NCI-H1930 (cell line): ENCODE measurements at places on chromosomes 11 and 22.
A peak's percentile ranks its signal among the peaks of the same experiment; 100 is the strongest.

- DNase-seq = no peak
Measured at GRCh38 chr11:7494086-7494745, 8.9 kb downstream of the OLFML1 start.

- DNase-seq = no peak
Measured at GRCh38 chr22:39894554-39895092, 1.1 kb upstream of the ENTHD1 start.

DNA sequence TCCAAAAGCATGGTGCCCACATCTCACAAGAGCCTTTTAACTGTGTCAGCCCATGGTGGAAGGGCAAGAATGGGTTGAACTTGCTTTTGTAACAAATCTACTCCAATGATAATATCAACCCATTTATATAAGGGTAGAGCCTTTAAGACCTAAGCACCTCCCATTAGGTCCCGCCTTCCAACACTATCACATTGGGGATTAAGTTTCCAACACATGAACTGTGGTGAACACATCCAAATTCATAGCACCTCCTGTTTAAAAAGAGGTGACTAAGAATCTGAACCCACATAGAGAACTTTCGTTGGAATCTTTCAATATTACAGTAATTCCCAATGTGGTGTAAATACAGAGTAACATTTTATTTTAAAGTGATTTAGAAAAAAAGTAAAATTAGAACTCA is 9.2 kb upstream of the CNTF start:
- no peak for DNase-seq

GRCh38 chr11:104688731-104689130 is 209.5 kb downstream of the CASP12 start:
- no peak for DNase-seq

DNA sequence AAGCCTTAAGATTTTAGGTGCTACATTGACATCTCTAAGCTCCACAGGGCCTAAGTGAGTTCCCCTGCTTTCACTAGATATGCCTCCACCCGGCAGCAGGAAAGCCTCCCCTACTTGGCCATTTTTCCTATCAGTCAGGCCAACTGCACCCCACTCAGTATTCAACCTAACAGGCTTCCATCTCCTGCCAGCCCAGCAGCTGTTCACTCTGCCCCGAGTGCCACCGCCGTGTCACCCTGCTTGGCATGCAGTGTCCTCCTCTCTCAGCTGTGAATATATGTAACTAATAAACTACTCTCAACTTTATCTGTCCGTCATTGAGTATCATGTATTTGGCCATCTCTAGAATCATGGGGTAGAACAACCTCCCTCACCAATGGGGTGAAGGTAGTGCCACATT is 9.0 kb upstream of the OR6M1 start:
- DNase-seq = no peak

DNA sequence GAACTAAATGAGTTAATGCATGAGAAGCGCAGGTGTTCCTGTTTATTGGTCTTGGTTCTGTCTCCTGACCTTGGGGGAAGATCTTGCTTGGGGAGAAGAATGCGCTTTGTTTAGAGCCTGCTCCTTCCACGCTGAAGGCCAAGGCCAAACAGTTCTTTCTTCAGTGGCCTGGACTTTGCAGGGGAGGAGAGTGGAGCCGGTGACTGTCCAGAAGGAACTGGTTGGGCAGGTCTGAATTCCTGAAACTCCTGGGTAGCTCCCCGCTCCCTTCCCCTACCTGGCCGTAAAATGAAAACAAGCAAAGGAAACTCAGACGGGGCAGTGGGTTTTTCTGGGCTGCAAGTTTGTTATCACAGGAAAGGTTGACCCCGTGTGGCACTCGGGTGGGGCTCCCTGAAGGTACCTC is 3.6 kb downstream of the ARHGAP8 start:
- DNase-seq = no peak

GRCh38 chr22:36977401-36977861 is 41.8 kb downstream of the TST start:
- peak; percentile 61 for DNase-seq

DNA sequence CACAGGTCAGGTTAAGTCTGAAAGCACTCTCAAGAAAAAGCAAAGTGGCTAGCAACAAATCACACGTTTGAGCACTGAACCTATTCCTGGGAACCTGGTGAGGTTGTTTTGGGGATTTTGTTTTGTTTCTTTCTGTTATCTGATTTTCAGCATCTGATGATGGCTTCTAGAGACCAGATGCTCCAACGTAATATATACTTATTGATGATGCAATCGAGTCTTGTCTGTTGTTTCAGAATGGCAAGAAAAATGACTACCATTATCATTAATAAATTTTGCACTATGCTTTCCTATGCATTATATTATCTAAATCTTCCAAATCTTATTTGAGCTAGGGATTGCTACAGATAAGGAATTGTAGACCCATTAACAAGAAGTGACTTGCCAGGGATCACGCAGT is 312.3 kb upstream of the FAT3 start:
- DNase-seq = no peak

- DNase-seq = no peak
Measured at GRCh38 chr11:3104961-3105790, 48.0 kb upstream of the CARS1 start.

GRCh38 chr11:117610045-117610444 is 187.0 kb downstream of the DSCAML1 start:
- DNase-seq = no peak

- no peak for DNase-seq
Measured at GRCh38 chr11:69588270-69588669, 52.7 kb upstream of the CCND1 start.

GRCh38 chr11:86678296-86678695 is 5.9 kb upstream of the ME3 start:
- DNase-seq = no peak

- DNase-seq = no peak
Measured at GRCh38 chr22:17597217-17597616, 31.3 kb downstream of the ATP6V1E1 start.

DNA sequence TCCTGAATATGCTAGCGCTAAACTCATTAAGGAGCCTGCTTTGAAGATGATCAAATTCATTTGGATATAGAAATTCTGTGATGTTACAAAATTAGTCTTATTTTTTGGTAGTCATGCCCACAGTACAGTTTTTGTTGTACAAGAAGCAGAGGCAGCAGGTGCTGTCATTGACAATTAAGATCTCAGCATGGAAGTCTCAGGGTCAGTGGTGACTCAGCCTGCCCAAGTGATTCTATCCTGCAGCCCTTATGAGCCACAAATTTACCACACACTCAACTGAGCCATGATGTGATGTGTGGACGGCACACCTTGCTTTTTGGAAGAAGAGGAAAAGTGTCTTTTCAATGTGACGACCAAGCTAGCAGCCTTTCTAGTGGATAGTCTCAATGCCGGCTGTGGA is 153.6 kb upstream of the SORL1-AS1 start:
- no peak for DNase-seq

DNA sequence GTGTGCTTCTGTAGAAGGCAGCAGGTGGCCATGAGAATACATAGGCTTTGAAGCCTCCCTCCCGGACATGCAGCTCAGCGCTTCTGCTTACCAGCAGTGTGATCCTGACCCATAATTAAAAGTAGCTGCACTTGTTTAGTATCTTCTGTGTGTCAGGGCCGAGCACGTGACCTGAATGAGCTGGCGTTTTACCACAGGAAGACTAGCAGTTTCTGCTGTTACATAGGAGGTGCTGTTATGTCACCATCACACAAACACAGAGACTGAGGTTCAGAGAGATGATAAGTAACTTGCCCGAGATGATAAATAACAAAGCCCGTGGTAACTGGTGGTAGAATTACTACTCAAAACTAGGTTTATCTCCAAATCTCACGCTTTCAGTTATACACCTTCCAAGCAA is 329.5 kb downstream of the OPCML start:
- no peak for DNase-seq

DNA sequence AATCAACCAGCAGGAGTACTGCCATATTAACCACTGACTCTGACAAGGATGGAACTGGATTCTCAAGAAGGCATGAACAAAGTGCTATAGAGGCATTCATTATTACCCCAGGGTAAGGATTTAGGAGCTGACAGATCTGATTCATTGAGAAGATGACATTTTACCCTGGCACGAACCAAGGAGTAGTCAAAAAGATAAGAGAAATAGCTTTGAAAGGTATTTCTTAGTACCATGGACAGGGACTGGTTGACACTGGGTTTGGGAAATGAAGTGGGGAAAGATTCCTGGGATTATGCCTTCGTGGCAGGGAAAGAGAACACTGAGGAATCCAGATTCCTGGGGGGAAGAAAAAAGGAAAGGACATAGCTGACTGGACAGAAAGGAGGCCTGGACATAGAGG is 5.1 kb upstream of the SAAL1 start:
- DNase-seq = no peak

- DNase-seq = no peak
Measured at GRCh38 chr11:61486779-61487178, 21.8 kb upstream of the LRRC10B start.

DNA sequence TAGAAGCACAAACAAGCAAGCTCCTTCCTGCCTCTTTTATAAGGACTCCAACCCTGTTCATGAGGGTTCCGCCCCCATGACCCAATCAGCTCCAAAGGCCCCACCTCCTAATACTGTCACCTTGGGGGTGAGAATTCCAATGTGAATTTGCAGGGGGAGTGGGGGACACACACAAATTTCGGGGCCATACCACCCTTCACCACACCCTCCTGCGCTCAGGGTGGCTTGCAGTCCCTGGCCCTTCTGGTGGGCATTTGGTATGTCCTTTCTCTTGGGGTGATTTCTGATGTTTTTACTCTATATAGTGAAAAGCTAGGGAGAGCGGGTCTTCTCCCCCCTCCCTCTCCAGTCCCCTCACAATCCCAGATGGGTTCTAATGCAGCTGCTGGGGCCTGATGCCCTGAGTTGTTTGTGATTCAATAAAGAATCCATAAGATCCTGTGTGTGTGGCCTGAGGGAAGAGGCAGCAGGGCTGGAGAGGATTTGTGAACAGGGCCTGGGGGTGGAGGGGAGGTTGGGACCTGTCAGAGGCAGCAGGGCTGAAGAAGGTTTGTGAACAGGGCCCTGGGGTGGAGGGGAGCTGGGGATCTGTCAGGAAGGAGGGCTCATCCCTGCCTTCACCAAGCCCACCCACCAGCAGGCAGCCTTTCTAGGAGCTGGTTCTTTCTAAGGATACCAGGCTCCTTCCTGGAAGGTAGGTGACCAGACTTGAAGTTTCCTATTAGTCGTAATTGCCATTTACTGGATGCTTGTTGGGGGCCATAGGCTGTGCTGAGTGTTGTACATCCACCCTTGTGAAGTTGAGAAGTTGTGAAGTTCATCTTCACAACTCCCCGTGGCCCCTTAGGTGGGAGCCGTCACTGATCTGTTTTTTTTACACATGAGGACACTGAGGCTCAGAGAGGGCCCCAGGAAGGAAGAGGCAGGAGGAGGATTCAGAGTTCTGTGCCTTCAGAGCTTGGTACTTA is 7.9 kb downstream of the SLC35C1 start:
- DNase-seq = no peak

DNA sequence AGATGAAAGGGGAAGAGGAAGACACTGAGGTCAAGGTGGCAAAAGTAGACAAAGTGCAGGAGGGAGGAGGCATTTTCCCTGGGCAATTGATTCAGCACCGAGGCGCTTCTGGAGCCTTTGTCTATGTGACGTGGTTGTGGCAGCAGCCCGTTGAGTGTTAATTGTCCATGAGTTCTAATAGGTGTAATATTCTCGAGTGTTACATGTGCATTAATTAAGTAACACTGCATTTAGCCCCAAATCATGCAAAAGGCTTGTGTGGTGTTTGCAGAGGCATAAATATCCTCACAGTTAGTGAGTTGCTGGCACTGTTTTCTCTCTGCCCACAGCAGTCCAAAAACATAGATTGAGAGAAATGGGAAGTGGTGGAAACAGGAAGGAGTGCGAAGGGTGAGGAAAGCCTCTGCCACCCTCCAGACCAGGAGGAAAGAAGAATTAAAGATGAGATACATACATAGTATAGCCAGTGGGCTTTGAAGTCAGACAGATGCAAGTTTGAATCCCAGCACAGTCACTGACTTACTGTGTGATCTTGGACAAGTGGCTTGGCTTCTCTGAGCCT is 361.2 kb downstream of the MN1 start:
- no peak for DNase-seq

- DNase-seq = no peak
Measured at GRCh38 chr11:77183431-77183984, 55.5 kb downstream of the MYO7A start.

DNA sequence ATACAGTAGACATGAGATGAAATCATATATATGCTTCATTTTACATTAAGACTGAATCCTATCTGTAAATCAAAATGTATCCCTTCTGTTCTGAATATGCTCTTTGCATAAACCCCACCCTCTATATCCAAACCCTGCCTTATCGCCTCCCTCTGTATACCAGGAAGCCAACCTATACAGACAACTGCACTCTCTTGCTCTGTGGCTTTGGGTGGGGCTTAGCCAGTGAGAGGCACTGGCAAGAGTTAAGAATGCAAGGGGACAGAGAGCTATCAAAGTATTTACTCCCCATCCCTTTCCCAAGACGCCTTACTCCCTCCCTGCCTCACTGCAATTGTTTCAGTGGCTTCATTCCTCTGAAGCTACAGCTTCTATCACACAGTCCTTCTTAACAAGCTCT is 309.8 kb downstream of the TTC28 start:
- no peak for DNase-seq

DNA sequence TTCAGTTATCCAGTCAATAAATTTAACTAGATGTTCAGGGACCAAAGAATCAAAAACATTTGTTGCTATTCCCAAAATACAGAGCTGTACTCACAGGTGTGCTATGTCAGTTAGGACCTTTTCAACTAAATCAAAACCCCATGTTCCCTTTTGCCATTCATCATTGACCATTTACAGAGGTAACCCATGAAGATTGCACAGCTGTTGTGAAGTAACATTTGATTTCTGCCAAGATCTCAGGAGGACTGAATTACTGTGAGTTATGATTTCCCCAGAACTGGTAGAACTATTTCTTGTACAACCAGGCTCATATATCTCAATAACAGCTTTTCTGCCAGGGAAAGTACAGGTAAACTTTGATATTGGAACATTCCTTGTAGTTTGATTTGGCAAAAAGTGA is 131.1 kb upstream of the FIBIN start:
- DNase-seq = no peak

- DNase-seq = no peak
Measured at GRCh38 chr11:3022300-3022967, 30.3 kb upstream of the NAP1L4 start.

DNA sequence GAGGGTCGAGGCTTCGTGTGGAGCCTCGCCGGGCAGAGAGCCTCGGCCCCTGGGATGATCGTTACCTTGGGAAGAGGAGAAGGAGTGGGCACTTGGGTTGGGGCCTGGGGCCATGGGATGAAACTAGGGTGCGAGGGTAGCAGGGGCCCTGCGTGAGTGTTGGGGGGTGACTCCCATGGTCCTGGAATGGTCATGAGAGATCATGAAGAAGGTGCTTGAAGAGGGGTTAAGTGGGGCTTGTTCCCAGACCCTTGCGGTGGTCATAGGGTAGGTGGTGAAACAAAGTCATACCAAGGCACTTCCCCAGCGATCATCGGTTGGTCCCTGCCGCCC is 284 bp downstream of the CCS start:
- DNase-seq = no peak

DNA sequence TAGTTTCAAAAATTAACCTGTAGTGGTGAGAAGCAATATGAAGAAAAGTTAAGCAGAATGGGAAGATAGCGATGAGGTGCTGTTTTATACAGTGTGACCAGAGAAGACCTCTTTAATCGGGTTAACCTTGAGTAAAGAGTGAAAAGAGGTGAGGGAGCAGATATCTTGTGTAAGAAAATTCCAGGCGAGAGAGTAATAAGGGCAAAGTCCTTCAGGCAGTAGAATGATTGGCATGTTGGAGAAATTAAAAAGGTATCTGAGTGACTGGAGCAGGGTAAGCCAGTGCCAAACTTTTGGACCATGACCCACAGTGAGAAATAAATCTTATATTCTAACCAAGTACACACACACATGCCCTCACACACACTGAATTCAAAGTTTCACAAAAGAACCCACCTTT is 374.7 kb upstream of the LARGE1 start:
- no peak for DNase-seq
